ENCODE measurements at places on chromosomes 5 and 9.

DNA sequence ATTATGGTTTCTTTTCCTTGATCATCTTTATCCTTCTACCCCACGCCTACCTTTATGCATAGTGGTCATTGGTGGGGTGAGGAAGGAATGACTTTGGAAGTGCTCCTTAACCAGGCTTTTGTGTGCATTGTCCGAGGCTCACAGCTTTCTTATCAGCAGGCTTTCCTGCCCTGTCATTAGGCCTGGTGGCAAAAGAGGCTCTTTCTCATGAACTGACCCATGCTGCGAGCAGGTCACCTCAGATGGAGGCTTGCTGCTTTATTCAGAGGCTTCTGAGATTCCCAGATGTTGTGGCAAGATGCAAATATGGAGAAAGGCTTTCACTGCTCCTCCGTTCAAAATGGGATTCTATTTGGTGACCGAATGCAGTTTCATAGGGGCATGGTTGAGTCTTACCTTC lies 57.4 kb upstream of the DMRTA1 start:
- DNase-seq, result no peak

DNA sequence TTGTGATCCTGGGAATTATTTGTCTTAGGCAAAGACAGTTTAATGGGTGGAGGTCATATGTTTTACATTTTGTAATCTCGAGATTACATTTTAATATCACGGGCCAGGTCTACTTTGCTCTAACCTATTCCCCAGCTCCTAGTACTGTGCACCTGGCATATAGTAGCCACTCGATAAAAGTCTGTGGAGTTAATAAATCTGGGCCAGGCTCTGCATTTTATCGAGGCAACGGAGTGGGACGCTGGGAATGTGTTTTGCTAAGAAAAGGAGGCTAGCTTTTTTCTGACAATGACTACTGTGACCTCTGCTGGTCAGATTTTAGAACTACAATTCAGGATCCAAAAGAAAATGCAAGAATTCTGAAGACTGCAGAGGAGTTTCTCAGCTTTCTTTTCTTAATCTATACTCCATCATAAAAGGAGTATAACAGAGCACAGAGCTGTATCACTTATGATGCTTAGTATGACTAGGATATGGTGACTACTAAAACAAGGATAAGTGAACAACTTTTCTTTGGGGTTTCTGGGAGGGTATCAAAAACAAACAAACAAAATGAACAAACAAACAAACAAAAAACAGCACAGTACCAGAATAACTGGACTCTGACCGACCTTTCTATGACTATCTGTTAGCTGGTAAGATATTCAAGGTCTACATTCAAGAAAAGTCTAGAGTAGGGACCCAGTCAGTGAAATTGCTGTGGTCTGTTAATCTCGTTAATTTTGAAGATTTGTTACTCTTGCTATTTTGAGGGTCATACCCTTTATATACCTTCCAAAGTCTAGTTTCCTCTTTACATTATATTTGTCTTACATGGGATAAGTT lies 46.1 kb upstream of the CER1 start:
- DNase-seq, result peak; percentile 60

GRCh38 chr9:95036676-95037075 lies 280.8 kb downstream of the FANCC start:
- DNase-seq, result no peak

DNA sequence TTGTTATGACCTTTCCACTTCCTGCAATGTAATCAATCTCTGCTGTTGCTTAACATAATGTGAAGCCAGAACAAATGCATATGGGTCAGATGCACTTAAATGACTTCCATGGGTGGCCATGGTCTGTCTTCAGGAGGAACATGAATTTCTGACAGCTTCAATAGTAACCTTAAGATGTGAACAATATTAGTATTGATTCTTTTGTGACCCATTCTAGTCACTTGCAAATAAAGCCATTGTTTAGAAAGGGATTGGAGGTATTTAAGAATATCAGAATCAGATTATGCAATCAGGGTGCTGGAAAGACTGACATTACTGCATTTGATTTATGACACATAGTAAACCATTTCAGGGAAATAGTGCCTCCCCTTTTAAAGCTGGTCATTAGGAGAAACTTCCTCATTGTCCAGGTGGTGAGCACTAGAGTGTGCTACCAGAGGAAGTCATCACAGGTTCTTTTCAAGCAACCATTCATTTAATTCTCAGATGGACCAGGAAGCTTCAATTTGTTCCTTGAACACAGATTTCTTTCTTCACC lies 32.1 kb downstream of the GRIN3A start:
- DNase-seq, result no peak

DNA sequence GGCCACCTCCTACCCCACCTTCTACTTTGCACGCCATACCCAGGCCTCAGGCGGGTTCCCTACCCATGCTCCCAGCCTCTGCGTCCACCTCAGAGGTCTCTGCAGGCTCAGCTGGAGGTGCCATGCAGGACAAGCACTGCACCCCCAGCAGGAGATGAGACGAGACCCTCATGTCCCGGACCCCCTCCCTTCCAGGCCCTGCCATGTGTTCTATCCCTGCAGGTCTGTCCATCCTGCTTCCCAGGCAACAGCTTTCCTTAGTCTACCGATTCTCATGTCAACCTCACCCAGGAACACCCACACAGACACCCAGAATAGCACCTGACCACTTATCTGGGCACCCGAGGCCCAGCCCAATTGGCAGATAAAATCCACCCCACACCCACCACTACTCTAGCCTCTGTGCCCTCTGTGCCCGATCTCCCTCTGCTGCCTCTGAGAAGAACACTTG lies 52.1 kb downstream of the SEMA4D start:
- DNase-seq, result no peak

DNA sequence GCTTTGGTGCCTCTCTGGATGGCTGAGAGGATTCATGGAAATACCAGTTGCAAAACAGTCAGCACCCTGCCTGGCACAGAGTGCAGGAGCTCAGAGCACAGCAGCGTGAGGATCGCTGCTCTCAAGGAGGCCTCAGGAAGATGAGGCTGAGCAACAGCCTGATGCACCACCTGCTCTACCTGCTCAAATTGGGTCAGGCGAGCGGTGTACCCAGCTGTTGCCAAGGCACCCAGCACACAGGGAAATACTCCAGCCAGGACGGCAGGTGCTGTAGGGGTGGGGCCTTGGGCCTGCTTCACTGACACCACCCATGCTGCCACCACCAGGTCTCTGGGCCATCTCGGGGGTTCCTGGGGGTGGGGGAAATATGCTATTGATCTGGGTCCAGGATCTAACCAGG lies 4.3 kb downstream of the EEIG1 start:
- no peak for DNase-seq

DNA sequence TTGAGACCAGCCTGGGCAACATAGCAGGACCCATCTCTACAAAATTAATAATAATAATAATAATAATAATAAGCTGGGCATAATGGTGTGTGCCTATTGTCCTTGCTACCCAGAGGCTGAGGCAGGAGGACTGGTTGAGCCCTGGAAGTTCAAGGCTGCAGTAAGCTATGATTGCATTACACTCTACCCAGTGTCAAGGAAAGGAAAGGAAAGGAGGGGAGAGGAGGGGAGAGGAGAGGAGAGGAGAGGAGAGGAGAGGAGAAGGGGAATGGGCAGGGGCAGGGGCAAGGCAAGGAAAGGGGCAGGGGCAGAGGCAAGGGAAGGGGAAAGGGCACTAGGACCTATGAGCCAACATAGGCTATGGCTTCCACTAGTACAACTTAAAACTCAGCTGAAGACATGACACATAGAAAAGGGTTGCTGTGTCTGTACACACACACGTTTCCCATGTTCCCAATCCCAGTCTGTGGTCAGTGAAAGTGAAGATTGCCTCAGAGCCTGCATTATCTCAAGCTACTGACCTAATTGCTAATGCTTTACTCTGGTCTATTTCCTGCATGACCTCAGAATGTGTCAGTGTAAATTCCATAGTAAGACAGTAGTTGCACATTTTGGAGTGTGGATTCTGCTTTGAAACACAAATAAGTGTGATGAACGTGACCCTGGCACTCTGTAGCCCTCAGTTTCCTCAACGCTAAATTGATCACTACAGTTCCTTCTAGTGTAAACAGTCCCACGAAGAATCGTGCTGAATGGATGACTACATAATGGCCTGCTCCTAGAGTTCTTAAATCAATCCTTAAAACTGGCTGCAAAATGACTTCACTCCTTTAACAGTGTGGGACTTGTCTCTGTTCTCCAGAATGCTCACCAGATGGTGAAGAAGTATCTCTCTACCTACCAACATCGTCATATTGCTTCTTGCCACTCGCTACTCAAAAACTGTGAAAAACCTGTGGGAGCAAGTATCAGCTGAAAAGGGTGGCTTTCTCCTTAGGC lies 497.0 kb downstream of the RAB3C start:
- no peak for DNase-seq

DNA sequence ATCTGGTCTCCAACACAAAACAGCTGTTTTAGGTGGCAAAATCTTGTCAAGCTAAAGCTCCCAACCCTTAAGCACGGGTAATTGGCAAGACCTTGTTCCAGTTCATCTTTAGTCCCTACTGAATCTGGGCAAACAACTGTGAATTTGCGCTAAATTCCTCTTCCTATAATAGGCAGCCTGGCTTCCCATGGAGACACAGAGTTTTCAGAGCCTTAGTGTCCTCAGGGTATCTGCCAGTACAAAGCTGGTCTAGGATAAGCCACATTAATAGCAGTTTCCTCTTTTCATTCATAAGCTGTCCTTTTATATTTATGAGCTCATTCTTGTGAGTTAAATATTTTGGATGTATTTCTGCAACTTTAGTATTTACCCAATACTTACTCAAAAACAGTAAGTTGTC lies 59.5 kb downstream of the FGF10 start:
- DNase-seq, result no peak

DNA sequence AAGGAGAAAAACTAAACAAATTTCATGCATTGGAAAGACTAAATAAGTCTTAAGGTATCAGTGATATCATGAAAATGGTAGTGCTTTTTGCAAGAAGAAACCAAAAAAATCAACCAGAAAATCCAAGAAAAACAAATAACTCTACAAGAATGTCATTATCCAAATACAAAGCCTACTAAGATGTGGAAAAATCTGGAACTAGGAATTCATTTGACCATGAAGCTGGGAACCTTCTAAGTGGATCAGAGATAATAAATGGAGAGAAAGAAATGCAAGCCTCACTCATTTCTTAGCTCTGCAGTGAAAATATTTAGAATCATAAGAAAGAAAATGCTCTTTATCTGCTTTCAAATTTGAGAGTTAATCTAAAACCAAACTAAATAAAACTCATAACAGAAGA lies 51.3 kb downstream of the RASEF start:
- no peak for DNase-seq

- DNase-seq, result no peak
Measured at GRCh38 chr9:38176251-38176650, 107.2 kb upstream of the SHB start.

DNA sequence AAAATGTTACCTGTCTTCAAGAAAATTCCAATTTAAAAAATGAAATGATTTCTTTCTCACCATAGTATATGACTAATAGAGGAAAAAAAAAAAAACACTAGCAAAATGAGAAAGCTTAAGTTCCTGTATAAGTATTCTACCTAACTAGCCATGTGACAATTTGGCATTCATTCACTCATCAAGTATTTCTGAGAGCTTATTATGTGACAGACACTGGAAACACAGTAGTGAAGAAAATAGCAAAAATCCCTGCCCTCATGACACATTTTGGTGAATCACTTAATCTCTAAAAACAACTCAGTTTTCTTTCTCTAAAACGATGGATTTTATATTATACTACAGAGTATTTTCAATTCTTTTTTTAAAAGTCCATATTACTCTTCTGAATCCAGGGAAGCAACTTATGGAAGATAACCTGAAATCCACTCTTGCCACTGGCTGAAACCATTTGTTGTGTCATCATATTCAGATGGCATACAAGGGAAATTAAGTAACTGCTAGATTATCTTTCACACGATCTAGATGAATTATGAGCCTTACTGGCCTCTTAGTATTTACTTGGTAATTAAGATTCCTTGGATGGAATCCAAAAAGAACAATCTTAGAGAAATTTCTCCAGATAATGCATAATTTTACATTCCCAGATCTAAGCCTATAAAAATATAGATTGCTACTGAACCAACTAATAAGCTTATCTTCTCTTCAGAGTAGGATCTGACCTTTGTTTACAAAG lies 5.5 kb downstream of the PTBP3 start:
- DNase-seq, result no peak

- no peak for DNase-seq
Measured at GRCh38 chr5:119315516-119315949, 40.3 kb upstream of the TNFAIP8 start.

DNA sequence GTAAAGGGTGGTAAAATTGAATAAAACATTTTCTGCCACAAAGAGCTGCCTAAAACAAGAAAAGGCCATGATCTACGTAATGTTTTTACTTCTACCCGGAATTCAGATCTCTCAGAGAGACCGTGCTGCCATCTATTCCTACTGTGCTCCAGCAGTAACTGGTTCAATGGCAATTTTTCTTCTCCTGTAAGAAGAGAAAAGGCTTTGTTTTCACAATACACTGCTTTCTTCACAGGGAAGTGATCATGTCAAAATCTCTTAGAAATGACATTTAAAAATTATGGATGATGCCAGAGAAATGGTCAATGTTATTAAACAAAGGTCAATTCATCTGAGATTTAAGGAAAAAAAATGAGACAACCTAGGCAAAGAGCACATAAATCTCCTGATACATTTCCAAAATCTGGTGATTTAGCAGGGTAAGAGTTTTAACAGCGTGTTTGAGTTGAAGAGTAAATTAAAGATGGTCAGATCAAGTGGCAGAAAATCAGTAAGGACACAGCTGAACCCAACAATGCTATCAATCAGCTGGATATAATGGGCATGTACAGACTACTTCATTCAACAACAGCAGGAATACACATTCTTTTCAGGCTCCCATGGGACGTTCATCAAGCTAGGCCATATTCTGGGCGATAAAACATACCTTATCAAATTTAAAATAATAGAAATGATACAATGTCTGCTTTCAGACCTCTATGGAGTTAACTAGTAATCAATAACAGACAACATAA lies 523.1 kb downstream of the CHSY3 start:
- no peak for DNase-seq

- DNase-seq, result no peak
Measured at GRCh38 chr5:171523781-171524180, 104.3 kb downstream of the FGF18 start.

GRCh38 chr9:32525709-32526030 lies 326 bp downstream of the RIGI start:
- DNase-seq, result no peak

All from iPS DF 6.9 (cell line).